ENCODE measurements at places on chromosomes 3 and 15.

DNA sequence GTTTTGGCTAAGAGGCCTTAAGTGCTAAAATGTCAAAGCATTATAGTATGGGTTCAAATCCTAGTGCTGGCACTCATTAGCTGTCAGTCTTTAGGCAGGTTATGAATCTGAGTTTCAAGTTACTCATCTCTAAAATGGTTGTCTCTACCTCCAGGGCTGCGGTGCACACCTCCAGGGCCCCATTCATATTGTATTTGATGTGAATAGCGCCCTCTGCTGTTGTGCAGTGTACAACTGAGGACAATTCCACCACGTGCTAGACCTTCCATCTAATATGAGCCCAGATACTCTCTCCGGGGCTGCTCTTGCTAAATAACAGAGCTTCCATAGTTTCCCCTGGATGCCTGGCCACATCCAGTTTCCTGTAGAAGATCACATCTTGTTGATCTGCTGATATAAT is 54.3 kb downstream of the OXNAD1 start:
- peak; percentile 89 for DNase-seq

- no peak for DNase-seq
Observed at GRCh38 chr3:53599771-53600170, 105.4 kb downstream of the CACNA1D start.

DNA sequence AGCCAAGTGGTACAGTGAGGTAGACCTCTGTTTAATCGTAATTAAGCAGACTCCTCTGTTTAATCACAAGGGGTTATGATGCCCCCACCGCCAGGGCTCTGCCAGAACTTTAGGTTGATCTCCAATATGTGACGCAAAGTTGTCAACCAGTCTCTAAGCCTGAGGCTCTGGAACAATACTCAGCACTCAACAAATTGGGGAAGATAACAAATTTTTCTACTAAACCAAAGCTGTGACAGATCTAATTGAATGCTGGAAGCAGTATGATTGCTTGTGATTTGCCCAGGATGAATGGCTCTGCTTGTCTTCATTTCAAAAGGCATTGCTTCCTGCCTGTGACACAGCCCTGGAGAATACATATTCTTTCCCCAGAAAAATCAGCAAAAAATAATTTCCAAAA is 57.1 kb downstream of the SNTN start:
- no peak for DNase-seq

GRCh38 chr15:78341057-78341987 is 1.2 kb downstream of the CRABP1 start:
- DNase-seq = no peak

DNA sequence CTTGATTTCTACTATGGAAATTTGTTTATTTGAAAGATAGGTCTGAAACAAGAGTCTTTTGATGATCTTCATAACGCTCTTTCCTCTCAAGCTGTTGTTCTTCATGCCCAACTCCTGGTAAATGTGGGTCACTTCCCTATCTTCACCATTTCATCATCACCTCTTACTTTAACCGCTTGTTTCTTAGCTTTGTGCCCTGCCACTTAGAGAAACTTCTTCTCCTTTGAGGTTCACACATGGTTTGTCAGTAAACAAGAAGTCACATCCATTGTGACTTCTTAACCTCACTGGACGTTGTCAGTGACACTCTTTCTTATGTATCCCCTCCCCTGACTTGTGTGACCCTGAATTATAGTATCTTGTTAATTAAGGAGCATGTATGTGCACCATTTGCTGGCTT is 16.9 kb upstream of the P2RY13 start:
- DNase-seq = no peak

GRCh38 chr3:23262766-23263165 is 59.6 kb downstream of the UBE2E2 start:
- no peak for DNase-seq

Data from CD4-positive, alpha-beta T cell treated with Interleukin-17A for 1 hour (primary cell).